Activated CD8-positive, alpha-beta T cell treated with anti-CD3 and anti-CD28 coated beads, Interleukin-2, amount 10 ng/mL, durations not matched to agents 7 days and 5 days (primary cell): ENCODE measurements at places on chromosomes 6 and 20.

DNA sequence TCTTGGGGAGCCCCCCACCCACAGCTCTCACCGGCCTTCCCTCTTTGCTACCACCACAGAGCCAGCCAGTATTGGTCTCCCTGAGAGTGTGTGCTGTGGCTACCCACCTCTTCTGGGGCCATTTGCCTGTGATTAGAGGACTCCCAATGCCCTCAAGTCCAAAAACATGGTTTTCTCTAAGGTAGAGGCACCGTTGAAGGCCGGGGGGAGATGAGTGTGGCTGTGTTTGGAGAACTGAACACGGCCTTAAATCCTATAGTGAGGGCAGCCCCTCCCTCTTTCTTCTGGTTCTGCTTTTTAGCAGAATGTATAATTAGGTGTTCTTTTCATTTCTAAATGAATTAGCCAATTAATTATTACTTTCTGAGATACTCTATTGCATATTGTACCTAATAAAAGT, 2.5 kb downstream of the CCR6 start:
- no peak for DNase-seq

DNA sequence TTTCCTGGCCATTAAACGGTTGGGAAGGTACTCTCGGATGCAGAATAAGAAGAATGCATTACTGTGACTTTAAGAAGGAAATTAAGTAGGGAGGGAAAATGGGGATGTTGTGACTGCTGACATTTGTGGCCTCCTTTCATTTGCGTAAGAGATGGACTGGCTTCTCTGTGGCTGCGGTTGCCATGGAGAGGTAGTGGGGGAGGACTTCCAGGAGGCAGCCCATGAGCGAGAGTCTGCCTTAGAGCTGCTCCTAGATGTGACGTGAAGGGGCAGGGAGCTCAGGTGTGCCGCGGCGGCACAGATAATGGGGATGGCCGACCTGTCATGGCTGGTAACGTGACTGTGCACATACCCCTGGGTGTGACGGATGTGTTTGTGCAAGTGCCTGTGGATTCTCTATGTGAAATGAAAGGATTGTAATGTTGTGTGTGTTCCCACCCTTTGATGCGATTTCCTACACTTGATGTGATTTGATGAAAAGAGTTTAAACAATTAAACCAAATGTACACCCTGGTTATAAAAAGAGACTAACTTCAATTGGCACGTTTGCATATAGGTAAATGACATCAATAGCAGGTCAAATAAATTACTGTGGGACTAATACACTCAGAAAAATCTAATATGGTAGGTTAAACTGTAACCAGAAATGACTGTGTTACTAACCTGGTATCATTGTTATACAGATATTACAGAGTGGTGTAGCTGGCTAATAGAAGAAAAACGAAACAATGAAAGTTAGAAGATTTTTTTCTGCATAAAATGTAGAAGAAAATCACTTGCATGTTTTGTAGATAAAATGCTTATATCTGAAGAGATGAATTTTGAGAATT, 48.9 kb downstream of the HIVEP1 start:
- DNase-seq: peak; percentile 85

DNA sequence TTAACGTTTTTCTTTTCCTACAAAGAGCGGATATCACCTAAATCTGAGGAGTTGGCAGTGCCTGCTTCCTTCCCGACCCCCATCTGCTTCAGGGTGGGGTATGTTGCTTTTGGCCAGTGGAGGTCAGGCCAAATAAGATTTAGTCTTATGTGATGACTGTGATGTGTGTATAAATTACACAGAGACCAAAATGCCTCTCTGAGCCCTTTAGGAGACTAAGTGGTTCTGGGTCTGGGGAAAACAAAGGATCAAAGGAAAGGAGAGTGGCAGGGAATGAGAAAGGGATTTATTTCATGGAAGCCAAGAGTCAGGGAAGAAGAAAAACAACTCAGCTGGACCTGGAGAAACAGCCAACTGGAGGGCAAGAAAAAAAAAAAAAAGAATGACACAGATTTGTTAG, 39.1 kb upstream of the TBC1D7 start:
- DNase-seq: no peak

- no peak for DNase-seq
Observed at GRCh38 chr6:154111025-154111424, 72.0 kb downstream of the OPRM1 start.

- no peak for DNase-seq
Observed at GRCh38 chr6:148599967-148600426, 146.8 kb upstream of the UST start.
